Type B pancreatic cell (in vitro differentiated cells): ENCODE measurements at places on chromosomes 3 and 15. TPM values are rescaled to one million over a fixed set of nuclear protein-coding genes. Genes with fewer than 3 reads are reported as not detected.

GRCh38 chr3:112699436-112699978, 58.6 kb upstream of the CCDC80 start:
- DNase-seq: no peak

GRCh38 chr15:56654624-56655023, 78.7 kb downstream of the ZNF280D start:
- no peak for DNase-seq

DNA sequence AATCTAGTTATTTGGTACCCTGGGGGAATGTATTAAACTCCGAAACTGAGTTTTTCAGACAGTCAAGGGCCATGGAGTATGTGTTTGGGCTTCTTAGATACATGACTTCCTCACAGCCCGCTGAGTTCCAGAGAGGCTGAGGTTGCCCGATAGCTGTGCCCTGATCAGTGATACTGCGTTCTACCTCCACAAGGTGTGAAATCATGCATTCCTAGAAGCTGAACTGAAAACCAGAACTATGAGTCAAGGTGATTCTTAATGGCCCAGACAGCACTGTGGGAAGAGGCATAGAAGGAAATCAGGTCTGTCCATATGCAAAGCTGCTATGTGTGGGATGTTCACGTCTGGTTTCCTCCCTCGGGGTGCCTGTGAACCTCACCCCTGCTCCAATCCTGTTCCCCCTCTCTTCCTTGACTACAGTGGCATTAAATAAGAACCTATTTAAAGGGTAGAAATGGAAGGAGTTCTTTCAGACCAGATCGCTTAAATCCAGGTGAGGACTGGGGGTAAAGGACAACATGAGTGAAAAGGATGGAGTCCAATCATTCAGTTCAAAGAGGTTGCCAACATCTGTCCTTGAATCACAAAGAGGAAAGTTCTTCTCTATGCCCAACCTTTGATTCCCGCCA, 74.3 kb downstream of the MYO1E start:
- DNase-seq: no peak

DNA sequence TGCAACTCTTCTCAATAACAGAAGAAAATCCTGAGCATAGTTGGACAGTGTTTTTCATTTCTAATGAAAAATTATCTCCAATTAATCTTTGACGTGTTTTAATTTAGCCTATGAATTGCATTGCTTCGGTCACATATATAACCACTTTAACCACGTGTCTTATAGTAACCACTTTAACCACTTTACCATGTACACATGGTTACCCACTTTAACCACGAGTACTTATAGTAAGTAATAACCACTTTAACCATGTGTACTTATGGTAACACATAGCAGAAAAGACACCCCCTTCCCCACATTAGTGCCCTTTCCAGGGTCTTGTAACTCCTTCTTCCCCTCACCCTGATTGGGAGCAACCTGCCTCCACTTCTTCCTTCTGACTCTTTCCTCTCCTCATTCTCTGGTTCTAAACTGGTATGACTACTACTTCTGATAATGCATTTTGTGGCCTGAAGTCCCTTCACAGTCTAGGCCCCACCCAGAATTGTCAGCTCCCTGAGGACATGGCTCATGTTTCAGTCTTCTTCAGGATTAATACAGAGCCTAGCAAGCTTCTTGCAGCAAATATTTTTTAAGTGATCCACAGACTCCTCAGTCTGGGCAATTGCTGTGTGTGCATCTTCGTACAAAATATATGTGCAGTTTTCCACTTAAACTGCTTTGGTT, 25.0 kb downstream of the SLC7A14 start:
- DNase-seq: no peak

GRCh38 chr3:183349421-183350157, 78.8 kb downstream of the MCF2L2 start:
- no peak for DNase-seq

GRCh38 chr3:103025880-103026279, 591.1 kb downstream of the ZPLD1 start:
- no peak for DNase-seq

GRCh38 chr3:170701696-170702678, 116.1 kb upstream of the SLC7A14 start:
- DNase-seq: no peak

GRCh38 chr15:42018306-42019224, 2.3 kb downstream of the PLA2G4E start:
- DNase-seq: no peak

- DNase-seq: peak; percentile 70
These were observed 738 bp downstream of the YEATS2 start for GRCh38 chr3:183698318-183698751.

DNA sequence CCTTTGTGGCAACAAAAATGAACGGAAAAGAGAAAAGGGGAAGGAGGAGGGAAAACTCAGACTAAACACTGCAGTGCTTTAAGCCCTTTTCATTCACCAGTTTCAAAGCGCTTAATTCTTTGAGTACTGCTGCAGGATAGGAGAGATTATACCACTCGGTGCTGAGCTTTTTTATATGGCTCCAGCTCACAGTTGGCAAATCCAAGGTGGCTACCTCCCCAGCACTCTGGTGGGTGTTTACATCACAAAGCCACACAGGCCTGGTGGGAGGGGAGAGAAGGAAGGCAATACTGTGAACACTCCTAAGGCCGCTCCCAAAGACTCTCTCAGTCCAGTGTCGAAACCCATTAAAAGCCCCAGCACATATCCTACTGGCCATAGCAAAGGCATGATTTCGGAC, 191.4 kb downstream of the STT3B start:
- no peak for DNase-seq

- DNase-seq: no peak
These were observed 73.7 kb downstream of the ABHD5 start for GRCh38 chr3:43764471-43764870.

Gene BCHE
- total RNA-seq: 0.81 and 7.1 TPM in 2 replicates

Gene CHRNA3
- 8.4 and 19.2 TPM in 2 replicates for total RNA-seq

Gene WDR72
- 2.0 and 6.9 TPM in 2 replicates for total RNA-seq

Gene SPTSSB
- 28.8 and 69.1 TPM in 2 replicates for total RNA-seq

Gene KBTBD13
- total RNA-seq: not detected in 2 replicates

Gene CNTN3
- 1.1 and 7.7 TPM in 2 replicates for total RNA-seq

Gene NR2F2
- total RNA-seq: 135 and 270 TPM in 2 replicates

Gene SATB1
- 37.1 and 39.9 TPM in 2 replicates for total RNA-seq
